ENCODE measurements at places on chromosomes 1 and 21.

DNA sequence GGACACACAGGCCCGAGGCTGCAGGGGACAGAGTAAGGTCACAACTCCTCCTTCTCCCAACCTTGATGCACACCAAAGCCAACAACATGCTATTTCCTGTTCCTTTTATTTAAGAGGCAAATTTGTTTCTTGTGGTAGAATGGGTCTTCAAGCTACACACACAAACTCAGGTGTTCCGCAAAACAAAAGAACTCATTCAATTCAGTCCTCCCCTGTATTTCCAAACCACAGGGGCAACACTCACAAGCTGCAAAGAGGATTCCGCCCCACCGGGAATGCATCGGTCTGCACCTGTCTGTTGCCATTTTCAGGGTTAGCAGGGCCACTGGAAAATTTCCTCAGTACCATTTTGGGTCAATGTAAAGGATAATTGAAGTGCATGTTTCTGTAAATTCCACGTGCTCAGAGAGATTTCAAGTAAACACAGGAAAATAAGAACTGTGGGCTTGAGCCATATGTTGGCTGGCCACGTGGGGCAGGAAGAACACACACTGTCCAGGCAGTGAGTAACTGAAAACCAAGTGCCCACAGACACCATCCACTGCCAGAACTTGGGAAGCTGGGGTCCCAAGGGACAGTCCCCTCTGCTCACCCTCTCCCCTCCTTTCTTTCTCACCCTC, 145.2 kb upstream of the ERG start:
- DNase-seq: no peak

DNA sequence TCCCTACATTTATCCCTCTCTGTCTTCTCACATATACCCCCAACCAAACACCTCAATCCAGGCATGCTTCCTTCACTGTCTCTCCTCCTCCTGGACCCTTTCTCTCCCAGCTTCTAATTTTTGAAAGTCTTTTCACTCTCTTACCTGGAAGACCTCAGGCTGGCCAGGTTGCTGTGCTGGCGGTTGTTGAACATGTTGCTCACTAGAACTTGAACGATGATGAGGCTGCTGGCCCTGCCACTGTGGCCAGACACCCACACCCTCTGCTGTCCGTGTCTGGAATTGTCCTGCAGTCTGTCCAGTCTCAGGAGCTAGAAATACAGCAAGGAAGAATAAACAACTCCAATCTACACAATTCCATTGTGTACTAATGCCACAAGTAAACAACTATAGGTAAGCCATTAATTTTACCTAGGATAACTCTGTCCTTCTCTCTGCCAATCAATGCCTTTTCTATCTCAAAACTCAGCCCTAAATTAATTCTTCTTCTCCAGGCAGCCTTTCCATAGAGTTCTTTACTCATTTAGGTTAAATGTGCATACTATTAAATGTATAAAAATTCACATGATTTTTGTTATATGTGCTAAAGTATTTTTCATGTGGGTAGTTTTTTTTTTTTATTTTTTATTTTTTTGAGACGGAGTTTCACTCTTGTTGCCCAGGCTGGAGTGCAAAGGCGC, 5.1 kb upstream of the CTSK start:
- DNase-seq: no peak

- no peak for DNase-seq
These were observed 431.9 kb downstream of the MATN1 start for GRCh38 chr1:30291526-30291925.

DNA sequence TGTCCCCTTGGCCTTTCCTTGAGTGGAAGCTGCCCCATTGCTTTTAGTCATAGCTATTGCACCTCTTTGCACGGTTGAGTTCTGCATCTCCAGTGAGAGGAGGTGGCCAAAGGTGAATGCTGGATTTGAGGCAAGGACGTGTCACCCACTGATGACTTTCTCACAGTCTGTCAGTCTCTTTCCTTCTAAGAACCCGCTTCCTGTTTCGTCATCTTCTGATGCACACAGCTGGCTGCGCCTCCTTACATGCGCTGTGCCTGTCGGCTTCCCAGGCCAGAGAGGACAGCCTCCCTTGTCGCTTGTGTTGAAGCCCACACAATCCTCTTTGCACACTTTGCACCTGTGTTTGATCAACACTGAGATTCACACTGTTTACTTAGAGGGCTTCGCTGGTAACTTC, 41.8 kb upstream of the PWP2 start:
- peak; percentile 67 for DNase-seq

DNA sequence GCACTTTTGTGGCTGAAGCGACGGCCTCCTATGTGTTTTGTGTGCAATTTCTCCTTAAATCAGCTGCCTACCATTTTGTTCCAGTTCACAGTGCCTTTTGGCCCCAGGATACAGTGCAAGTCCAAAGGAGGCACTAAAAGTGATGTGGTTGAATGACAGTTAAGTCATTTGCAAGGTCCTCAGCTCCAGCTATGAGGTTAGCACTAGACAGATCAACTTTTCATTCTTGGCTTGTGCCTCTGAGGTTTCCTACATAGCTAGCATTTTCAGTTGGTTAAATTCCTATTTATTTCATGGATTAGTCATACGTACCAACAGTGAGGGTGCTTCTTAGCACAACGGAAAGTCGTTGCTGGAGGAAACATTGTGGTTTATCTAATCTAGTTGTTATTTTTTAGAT, 59.3 kb upstream of the NTPCR start:
- DNase-seq: no peak

- no peak for DNase-seq
These were observed 15.1 kb upstream of the PITHD1 start for GRCh38 chr1:23763041-23763577.

- no peak for DNase-seq
These were observed 4.0 kb downstream of the ARHGEF19 start for GRCh38 chr1:16208270-16208987.

GRCh38 chr1:193937308-193937707, 750.9 kb upstream of the B3GALT2 start:
- DNase-seq: no peak

DNA sequence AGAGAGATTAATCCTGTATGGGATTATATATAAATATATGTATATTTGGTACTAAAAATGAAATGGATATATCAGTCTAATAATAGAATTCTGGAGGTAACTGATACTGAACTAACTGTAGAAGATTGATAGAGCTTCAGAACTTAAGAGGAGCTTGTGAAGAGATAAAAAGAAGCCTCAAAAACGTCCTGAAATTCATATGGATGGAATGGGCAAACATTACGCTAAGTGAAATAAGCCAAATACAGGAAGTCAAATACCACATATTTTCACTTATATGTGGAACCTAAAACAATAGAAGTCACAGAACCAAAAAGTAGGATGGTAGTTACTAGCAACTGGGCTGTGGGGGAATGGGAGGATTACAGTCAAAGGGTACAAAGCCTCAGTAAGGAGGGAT, 36.0 kb upstream of the ADGRL4 start:
- no peak for DNase-seq

GRCh38 chr1:54365398-54365797, 40.8 kb downstream of the SSBP3 start:
- DNase-seq: no peak

DNA sequence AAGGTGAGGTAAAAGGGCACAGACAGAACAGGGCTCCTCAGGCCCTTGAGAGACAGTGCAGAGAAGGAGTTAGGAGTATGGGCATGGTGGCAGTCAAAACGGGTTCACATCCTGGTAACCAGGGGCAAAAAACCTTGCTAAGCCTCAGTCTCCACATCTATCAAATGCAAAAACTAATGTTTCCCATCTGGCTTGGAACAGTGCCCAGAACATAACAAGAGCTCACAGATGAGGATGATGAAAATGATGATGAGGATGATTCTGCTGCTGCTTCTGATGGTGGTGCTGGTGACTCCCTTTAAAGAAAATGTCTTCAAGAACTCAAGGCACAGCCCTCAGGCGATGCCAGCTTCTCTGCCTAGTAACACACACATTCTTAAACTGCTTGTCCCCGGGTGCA, 24.1 kb downstream of the HHIPL2 start:
- no peak for DNase-seq

GRCh38 chr1:218361298-218362065, 16.3 kb downstream of the TGFB2 start:
- DNase-seq: no peak
